C1 segment of cervical spinal cord (tissue), 14 donors: ENCODE measurements at places on chromosomes 11 and 22.

- no peak for DNase-seq
Observed at GRCh38 chr22:21698430-21699329, 32.9 kb downstream of the PPIL2 start.

- no peak for DNase-seq
Observed at GRCh38 chr11:68978931-68979594, 1.7 kb downstream of the MRGPRD start.

GRCh38 chr22:39457198-39457555, 365 bp downstream of the MGAT3 start:
- DNase-seq: no peak

DNA sequence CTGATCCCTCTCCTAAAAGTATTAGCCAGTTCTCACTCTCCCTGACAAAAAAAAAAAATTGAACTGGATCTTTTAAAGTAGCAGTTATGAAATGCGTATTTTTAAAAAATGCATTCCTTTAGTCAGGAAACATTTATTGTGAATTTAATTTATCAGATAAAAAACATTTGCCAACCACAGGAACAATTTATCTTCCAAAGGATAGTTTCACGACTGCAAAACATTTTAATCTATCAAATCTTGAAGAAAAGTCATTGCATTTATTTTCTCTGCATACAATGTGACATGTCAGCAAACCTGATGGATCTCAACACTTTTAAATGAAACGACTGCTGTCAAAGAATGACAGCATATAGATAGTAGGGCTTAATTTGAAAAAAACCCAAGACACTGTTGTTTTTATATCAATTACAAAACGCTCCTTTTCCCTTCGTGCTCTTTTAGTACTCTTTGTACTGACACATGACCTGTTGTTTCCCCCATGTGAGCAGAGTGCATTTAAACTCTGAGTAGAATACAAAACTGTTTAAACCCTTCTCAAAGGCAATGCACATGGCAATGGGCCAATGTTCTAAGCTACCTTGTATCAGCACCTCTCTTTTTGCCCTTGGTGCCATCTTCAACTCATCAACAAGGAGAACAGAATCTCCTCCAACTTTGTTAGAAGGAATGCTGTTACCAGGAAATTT, 107.0 kb downstream of the ATG16L2 start:
- no peak for DNase-seq
